ENCODE measurements at places on chromosomes 16 and 17.

- DNase-seq, result no peak
Observed at GRCh38 chr17:52885882-52886281, 727.4 kb upstream of the CA10 start.

DNA sequence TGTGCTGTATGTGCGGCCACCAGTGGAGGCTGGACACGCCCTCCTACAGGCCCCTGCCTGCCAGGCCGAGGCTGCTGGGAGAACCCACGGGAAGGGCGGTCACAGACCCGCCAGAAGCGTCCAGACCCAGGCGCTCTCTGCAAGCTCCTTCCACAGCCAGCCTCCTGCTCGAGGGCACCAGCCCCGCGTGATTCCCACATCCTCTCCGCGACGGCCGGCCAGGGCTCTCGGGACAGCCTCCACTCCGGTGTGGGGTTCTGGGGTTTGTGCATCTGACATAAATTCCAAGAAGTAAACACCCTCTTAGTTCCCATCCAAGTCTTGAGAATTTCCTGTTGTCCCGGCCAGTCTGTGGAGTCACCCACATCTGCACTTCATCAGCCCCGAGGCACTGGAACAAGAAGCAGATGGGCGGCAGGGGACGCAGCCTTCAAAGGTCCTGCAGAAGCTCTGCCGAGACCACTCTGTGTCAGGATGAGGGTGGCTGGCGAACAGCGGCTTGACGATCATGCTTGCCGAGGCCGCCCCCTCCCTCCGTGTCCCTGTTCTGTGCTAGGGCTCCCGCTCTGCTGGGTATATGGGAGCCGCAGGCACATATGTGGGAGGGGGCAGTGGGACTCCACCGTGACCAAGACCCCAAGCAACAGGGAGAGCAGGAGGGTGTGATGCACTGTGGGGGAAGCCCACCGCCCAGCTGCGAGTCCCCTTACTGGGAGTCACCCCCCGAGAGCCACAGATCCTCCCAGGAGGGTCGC, 2.4 kb upstream of the TMEM204 start:
- no peak for DNase-seq

GRCh38 chr17:65637786-65638185, 76.3 kb upstream of the AXIN2 start:
- DNase-seq, result no peak

DNA sequence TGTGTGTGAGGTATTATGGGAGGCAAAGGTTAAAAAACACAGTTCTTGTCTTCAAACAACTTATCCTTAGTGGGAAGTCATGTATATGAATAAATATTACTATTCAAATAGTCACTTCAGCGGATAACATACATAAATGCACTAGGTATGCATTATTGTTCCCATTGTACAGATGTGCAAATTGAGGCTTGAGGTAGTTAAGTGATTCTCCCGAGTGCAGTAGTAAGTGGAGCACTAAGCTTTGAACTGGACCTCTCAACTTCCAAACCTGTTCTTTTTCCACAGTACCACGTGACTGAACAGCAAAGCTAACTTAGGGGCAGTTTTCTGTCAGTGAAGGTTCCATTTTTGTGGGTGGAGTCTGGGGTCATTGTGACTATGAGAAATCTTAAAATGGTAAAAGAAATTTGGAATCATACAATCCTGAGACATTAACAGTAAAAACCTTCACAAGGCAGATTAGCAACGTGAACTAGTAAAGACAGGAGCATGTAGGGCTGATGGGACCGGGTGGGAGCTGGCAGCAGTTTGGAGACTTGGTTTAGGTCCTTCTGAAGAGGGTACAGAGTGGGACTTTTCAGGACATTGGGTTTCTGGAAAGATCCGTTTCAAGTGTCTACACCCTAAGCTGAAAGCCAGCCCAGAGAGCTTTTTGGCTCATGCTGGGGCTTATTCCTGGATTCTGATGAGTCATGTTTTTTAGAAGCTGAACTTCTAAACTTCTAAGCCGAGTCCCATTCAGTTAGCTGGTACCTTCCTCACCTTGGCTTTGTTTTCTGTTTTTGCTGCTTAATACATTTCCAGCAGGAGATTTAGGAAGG, 204.9 kb downstream of the PRKCA start:
- DNase-seq, result no peak

GRCh38 chr17:57946798-57947358, 8.3 kb downstream of the CUEDC1 start:
- DNase-seq, result peak; percentile 57
